ENCODE measurements at places on chromosomes 11 and 22.

GRCh38 chr11:121422675-121423074 is 29.4 kb upstream of the SORL1 start:
- no peak for DNase-seq

DNA sequence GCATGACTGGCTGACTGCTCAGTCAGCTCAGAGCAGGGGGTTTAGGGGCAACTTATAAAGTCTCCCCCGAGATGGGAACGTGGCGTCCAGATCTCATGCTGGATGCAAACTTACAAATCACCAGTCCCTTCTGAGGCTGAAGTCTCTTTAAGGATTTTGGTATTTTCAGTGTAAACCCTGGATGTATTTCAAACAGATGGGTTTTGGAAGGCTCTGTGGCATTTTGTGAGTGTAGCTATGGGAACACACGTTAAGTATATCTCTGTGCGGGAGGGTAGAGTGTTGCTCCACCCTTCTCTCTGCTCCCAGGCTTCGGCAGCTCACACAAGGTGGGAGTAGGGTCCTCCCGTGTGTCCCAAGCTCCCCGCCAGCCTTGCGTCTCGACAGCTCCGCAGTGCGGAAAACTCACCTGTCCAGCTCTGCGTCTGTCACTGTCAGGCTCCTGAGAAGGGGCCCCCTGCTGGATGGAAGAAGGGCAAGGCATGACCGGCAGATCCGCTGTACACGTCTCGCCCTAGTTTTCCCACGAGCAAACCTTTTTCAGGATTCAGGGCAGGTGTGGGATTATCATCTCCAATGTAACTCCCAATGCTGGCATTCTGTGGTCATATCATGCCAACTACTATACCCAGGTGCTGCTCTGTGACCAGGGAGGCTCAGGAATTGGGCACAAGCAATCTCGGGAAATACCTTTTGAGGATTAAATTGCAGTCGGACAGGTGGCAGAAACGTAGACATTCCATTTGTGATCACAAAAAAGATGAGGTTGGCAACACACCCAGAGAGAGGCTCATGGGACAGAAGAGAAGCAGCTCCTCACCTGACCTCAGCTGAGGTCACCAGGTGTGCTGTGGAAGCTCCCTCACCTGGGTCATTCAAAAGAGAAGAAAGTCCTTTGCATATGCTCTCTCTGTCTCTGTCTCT is 313.9 kb upstream of the B3GAT1 start:
- no peak for DNase-seq

- no peak for DNase-seq
Observed at GRCh38 chr22:40485813-40486667, 115.6 kb downstream of the SGSM3 start.

DNA sequence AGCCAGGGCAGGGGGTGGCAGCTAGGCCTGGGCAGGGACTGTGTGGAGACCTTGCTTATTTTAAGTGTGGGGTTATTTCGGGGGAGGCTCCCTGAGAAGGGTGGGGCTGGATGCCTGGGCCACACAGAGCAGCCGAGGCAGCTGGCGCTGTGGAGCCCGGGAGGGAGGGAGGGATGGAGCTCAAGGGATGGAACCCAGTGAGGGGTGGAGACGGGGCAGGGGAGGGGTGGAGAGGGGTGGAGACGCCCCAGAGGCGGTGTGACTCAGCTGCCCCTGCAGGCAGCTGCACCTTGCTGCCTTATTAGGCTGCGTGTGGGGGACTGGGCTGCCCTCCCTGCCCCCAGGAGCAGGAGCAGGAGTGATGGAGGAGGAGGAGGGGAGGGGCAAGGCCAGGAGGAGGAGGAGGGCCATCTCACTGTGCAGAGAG is 9.8 kb upstream of the TSSC4 start:
- no peak for DNase-seq

GRCh38 chr11:123450623-123451022 is 20.6 kb downstream of the GRAMD1B start:
- DNase-seq: no peak

DNA sequence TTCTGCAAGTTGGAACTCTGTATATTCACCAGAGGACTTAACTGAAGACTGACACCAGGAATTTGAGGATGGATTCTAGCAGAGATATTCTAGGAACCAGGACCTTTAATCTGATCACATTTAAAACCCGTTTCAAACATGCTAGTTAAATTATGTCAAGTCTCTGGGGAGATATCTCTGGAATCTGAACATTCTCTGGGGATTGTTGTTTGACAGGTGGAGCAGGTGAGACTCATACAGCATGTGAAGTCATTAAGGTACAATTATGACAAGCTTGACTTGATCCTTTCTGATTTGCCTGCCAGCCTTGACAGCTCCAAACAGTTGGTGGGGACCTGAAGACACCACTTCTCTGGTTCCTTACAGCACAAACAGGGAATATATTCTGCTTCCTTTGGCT is 100.3 kb downstream of the FAT3 start:
- DNase-seq: no peak

DNA sequence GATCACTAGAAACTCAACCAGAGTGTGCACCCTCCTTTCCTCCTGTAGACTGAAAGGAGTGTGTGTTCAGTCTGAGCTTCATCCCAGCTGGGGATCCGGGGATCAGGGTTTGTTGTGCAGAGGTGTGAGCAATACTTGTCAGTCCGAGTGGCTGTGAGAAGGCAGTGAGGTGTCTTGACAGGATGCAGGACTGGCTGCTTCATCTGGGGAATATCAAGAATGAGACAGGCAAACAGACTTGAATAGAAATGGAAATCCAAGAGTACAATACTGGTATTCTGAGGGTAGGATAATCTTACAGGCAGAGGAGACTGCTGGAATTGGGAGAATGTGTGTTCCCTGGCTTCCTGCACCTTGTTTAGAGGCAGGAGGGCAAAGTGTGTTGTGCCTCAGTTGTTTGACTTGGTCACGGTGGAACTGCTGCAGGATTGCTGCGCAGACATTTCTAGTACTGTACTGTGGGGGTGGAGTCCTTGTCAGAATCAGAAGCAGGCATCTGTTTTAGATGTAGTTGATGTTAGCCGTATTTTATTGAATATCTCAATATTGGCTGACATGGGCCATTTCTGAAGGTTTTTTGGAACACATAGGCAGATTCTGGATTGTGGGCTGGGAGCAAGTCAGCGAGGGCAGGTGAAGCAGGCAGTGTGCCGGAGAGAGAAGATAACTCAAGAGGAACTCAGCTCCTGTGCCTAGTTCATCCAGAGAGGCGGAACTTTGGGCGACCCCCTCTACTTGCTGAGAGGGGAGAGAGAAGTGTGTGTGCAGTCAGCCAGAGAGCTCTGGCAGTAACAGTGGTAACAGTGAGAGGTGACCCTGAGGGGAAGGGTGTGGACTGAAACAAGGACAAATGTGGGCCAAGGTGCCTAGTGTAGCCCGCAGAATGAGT is 27.1 kb upstream of the GRK2 start:
- DNase-seq: no peak

GRCh38 chr11:102191832-102192231 is 81.6 kb downstream of the YAP1 start:
- no peak for DNase-seq

DNA sequence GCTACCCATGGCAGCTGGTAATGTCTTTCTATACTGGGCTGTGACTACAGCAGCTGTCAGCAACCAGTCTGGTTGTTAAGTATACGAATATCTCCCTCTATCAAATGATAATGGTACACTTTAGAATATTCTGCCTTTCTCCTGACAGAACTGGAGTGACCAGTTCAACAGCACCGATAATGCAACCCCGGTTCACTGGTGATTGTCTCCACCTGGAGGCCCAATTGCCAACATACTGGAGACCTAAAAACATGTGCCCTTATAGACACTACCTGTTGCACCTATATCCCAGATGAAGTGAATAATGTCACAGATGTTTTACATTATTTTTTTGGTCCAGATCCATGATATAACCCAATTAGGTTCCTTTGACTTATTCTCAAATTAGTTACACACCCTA is 21.1 kb downstream of the OR5P2 start:
- DNase-seq: no peak

All from SW 1271 (cell line).